ENCODE measurements at places on chromosomes 16 and 17.

GRCh38 chr17:43477832-43478634, 5.7 kb upstream of the DHX8 start:
- no peak for DNase-seq

DNA sequence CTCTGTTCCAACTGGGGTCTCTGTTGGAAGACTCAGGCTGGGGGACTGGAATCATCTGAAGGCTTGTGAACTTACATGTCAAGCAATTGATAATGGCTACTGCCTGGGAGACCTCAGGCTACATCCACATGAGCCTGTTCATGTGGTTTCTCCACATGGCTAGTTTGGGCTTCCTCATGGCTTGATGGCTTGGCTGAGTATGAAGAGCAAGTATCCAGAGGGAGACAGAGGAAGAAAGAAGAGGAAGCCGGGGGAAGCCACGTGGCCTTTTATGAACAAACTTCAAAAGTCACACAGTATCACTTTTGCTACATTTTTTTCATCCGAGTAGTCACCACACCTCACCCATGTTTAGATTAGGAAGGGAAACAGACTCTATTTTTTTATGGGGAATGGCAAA, 158.9 kb downstream of the TRIM37 start:
- no peak for DNase-seq

DNA sequence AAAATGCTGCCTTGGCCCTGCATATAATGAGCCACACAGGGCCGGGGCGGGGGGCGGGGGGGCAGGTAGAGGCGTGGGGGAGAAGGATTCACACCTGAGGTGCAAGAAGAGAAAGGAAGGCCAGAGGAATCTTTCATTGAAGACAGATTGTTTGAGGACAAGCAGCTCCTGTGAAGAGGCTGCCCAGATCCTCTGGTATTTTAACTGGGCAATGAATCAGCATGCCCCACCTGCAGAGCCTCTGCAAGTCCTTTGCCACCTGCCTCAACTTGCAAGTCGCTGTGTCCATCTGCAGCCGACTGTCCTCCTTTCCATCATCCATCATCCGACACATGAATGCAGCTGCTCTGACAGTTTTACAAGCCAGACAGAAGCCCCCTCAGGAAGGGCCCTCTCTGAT, 1.2 kb upstream of the SOST start:
- DNase-seq, result no peak

- no peak for DNase-seq
Observed at GRCh38 chr16:80674884-80675283, 129.5 kb downstream of the CDYL2 start.

GRCh38 chr17:5816491-5817070, 232.3 kb upstream of the NLRP1 start:
- DNase-seq, result no peak
